ENCODE measurements at places on chromosomes 11 and 22.

DNA sequence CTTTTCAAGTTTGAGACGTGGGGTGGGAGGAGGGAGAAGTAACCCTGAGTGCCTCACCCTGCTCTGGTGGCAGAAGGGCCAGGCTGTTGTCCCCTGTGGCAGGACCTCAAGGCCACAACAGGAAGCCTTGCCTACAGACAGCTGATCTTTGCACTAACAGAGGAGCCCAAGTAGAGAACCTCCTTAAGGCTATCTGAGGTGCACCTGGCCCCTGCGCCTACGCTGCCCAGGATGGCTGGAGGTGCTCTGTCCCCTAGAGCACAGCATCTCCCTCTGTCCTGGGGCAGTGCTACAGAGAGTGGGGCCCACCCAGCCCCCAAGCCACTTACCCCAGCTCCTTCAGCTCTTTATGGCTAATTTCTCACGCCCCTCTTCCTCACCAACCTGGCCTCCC, 27.0 kb downstream of the MYO7A start:
- no peak overlapping the region for H3K27ac ChIP-seq
- peaks cover 31% of the 10 kb centered on the region for H3K4me1 ChIP-seq
- no peaks in the 10 kb centered on the region for H3K27me3 ChIP-seq
- no peak overlapping the region for H3K4me3 ChIP-seq
- DNase-seq: no peak

GRCh38 chr11:44861849-44862557, 88.7 kb downstream of the TP53I11 start:
- H3K27ac ChIP-seq: no peak overlapping the region
- H3K4me1 ChIP-seq: peaks cover 20% of the 10 kb centered on the region
- peak overlapping the region; percentile 13 for H3K4me3 ChIP-seq
- peak; percentile 18 for DNase-seq
- no peaks in the 10 kb centered on the region for H3K27me3 ChIP-seq

DNA sequence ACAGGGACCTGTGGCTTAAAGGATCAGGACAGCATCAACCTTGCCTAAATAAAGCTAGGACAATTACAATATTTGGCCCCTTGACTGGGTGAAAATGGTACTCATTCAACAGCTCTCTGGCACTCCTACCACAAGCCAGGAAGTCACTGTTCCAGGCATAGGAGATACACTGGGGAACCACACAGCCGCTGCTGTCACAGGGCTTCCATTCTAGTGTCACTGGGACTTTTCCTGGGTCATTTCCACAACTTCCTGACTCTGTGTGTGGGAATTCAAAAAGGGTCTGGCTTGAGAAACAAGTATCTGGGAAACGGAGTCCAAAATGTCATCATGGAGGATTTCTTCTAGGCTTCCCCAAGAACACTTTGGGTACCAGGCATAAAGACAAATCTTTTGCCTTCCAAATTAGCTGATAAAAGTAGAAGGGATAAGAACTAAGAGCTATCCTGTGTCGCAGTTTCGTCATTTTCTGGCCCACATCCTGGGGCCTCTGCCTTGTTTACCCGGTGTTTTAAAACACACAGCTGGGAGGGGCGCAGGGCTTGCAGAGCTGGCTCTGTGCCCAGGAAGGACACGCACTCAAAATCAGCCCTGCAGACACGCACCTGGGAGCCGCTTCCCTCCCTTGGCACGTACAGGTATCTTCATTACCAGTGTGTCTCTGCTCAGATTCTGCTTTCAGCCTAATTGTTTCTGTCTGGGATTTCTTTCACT, 38.0 kb downstream of the TMEM45B start:
- H3K4me1 ChIP-seq: peaks cover 14% of the 10 kb centered on the region
- H3K27ac ChIP-seq: peak overlapping the region; percentile 64
- H3K4me3 ChIP-seq: peak overlapping the region; percentile 58
- no peaks in the 10 kb centered on the region for H3K36me3 ChIP-seq
- DNase-seq: peak; percentile 91
- H3K27me3 ChIP-seq: no peaks in the 10 kb centered on the region

GRCh38 chr22:47835726-47836125, 1073.3 kb downstream of the TBC1D22A start:
- no peaks in the 10 kb centered on the region for H3K4me1 ChIP-seq
- no peaks in the 10 kb centered on the region for H3K27me3 ChIP-seq
- no peak overlapping the region for H3K4me3 ChIP-seq
- H3K27ac ChIP-seq: no peak overlapping the region
- H3K36me3 ChIP-seq: no peaks in the 10 kb centered on the region

DNA sequence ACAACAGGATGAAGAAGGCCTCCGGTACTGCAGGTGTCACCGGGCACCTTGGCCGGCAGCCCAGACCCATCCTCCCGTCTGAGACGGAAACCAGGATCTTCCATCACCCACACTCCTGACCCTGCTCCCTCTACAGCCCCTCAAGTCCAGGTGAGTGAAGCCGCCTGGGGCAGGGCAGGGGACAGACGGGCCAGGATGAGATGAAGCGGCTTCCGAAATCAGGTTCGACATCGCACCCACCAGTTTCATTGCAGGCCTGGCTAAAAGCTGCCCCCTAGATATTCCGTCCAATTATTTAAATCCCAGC, 639.1 kb downstream of the TBC1D22A start:
- no peak for DNase-seq
- no peak overlapping the region for H3K27ac ChIP-seq
- no peaks in the 10 kb centered on the region for H3K36me3 ChIP-seq
- H3K4me1 ChIP-seq: no peaks in the 10 kb centered on the region
- no peaks in the 10 kb centered on the region for H3K27me3 ChIP-seq
- H3K4me3 ChIP-seq: no peak overlapping the region

Measured in CD4-positive, CD25-positive, alpha-beta regulatory T cell (primary cell).